ENCODE measurements at places on chromosomes 7 and 10.

DNA sequence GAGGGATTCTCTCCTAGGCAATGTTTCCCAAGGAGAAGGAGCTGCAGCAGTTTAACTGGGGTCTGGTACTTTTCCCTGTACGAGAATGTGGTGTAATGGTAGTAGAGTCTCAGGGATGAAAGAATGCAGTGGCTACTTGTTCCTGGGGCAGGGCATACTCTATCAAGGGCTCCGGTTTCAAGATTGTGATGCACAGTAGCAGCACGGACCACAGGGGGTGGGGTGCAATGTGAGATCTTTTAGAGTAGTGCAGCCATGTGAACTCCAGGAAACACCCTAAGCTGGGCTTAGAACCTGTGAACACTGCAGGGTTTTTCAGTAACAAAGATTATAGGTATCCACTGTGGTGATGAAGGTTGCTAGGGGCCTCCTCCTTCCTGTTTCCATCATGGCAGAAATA lies 903.9 kb downstream of the NRG3 start:
- DNase-seq = no peak

- no peak for DNase-seq
Observed at GRCh38 chr10:58952162-58952601, 224.3 kb upstream of the PHYHIPL start.

DNA sequence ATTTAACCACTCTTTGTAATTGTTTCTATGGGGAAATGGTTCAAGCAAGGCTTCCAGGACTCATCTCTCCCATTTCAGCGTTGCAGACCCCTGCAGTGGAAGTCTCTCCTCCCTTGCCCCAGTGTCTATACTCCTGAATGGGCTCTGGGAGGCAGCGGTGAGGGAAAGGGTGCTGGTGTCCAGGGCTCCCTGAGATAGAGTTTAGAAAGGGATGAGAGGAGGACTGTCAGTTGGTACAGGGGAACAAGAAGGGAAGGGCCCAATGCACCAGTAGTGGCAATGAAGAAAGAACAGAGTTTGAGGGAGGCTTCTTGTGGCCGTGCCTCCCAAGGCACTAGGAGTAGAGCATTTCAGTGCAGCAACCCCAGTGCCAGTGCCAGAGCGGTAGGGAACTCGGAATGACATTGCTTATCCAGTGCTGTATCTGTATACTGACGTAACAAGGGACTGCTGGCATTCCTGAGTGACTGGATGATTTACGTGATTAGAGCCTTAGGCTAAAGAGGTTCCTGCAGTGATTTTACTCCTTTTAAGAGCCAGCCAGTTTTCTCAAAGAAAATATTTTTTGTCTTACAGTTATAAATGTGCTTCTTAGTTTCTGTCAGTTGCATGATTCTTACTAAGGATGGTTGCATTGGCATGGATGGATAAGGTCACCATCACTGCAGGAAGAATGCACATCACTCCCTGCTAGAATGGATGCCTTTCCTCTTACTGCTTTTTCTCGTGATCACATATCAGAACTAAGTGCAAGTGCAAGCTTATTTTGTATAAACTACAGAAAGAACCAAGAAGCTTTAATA lies 28.0 kb downstream of the PRPF18 start:
- no peak for DNase-seq

GRCh38 chr10:8296090-8296733 lies 241.7 kb downstream of the GATA3 start:
- DNase-seq = no peak

GRCh38 chr10:130630135-130630534 lies 493.9 kb downstream of the GLRX3 start:
- no peak for DNase-seq

GRCh38 chr7:51035716-51036115 lies 253.0 kb upstream of the GRB10 start:
- no peak for DNase-seq

- peak; percentile 10 for DNase-seq
Observed at GRCh38 chr7:113289140-113289740, 170.9 kb upstream of the SMIM30 start.

DNA sequence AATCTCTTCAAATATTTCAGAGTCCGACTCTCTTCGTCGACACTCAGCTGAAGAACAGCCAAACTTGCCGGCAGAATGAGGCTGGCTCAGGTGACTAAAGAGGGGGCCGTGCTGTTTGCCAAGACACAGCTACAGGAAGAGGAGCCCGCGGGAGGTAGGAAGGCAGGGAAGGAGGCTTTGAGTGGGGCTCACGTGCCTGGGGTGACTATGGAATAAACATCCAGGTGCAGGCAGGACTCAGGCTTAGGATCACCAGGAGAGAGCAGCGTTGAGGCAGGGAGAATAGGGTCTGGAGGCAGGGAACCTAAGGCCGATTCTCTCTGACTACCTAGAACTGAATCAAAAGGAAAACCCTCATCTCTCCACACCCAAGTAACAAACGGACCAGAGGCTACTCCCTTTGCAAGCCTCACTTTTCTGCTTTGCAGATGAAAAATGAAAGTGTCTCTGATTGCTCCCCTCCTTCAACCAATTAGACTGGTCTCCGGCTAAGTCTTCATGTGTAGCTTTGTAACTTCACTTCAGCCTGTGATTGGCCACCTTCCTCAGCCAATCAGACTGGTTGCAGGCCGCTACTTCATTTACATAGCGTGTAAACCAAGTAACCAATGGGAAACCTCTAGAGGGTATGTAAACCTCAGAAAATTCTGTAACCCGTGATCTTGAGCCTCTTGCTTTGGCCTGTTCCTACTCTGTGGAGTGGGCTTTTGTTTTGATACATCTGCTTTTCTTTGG lies 19.7 kb upstream of the BNIP3 start:
- DNase-seq = no peak

GRCh38 chr7:38368191-38368605 lies 94.8 kb upstream of the TARP start:
- peak; percentile 54 for DNase-seq

DNA sequence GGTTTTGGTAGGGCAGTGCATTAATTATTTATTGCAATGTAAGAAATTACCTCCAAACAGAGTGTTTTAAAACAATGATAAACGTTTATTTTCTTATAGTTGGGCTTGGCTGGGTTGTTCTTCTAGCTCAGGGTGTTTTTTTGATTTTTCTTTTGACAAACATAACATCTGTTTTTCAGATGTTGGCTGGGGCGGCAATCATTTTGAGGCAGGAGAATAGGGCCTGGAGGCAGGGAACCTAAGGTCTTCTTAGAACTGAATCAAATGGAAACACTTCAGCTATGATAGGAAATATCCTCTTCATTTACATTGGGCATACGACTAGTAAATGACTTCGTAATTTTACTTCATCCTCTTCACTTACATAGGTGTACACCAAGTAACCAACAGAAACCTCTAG lies 47.4 kb upstream of the NAMPT start:
- DNase-seq = no peak

GRCh38 chr10:112728997-112729396 lies 221.1 kb upstream of the TCF7L2 start:
- DNase-seq = no peak

DNA sequence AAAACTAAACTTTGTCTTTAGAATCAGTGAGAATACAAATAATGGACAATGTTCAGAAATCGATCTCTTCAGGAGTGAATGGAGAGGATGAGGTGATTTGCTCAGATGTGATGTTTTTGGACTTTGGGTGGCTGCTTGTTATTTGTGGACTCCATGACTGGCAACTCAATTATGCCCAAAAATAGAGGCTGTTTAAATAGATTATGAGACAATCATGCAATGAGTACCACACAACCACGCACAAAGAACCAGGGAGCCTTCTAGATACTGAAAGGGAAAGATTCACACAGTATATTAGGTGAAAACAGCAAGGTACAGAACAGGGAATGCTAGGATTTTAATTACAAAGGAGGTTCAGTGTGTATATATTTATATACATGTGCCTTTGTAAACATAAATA lies 141.3 kb upstream of the ANK3 start:
- no peak for DNase-seq

DNA sequence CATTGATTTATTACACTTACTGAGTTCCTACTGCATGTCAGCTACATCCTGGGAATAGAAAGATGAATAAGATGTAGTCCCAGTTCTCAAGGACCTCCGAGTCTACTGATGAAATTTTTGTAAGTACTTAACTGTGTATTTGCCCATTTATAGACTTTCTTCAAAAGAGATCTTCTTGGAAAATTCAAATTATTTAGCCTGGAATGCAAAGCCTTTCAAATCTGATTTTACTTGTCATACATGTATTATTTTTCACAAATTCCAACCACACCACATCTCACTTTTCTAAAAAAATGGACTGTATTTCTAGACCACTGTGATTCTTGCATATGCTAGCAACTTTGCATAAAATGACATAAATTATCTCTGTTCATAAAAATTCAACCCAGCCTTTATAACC lies 581.3 kb downstream of the ATRNL1 start:
- no peak for DNase-seq

DNA sequence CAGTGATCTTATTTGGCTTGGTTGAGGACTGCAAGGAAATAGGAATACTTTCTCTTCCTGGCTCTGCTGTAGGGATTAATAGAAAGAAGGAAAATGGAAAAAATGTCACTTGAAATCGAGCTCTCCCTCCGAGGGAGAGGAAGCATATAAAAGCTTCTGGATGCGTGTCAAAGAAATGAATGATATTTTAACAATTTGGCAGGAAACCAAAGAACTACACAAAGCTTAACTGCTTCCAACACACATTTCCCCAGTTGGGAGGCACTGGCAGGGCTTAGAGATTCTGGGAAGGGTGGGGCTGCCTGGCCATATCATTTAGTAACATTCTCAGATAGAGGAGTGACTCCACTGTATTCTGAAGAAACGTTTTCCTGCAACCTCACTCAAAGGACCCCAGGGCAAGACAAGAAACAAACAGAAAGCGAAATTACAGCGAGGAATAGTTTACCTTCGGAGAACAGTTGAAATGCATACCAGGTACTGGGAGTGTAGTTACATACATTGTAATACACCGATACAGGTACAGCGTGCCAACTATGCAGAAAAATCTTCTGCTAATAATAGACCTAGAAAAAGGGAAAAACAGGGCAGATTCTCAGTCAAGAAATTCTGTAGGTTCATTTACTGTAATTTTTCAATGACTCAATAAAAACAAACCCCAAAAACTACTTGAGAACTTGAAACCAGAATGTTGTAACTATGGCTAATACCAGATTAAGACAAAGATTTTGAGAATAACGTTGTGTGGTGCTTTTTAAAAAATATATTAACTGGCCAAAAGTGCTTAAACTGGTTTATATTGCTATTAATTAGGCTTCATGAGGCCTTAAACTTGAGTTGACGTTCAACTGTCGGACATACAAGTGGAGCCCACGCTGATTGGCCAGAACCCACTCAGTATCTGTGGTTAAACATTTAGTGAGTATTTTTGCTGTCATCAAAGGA lies 75.7 kb upstream of the ASAH2 start:
- DNase-seq = no peak

All from Panc1 (cell line).